ENCODE measurements at places on chromosomes 3 and 15. TPM values are rescaled to one million over a fixed set of nuclear protein-coding genes. Genes with fewer than 3 reads are reported as not detected.

Gene ITGA11
- 1.4 TPM for total RNA-seq

DNA sequence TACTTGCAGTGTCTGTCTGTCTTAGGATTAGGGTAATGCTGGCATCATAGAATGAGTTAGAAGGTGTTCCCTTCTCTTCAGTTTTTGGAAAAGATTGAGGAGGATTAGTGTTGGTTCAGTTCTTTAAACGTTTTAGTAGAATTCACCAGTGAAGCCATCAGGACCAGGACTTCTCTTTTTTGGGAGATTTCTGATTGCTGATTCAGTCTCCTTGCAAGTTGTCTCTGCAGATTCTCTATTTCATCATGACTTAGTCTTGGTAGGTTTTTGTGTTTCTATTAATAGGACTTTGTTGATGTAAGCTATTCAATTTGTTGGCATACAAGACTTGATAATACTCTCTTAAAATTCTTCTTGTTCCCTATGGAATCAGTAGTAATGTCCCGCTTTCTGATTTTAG lies 48.9 kb downstream of the STT3B start:
- DNase-seq, result no peak

DNA sequence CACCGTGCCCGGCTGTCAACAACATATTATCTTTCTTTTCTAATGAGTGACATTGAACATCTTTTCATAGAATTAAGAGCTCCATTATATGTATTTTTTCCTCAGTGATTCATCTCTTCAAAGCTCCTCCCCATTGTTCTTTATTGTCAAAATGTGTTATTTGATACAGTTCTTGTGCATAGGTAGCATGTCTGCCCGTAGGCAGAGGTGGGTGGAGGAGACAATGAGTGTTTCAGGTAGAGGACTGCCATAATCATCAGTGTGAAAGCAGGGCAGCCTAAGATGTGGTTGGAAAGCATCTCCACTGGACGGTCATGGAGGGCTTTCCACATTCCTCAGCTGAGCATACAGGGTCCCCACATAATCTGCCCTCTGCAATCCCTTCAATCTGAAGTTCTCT lies 452.0 kb upstream of the MCTP2 start:
- no peak for DNase-seq

GRCh38 chr3:47899495-47900108 lies 96.7 kb downstream of the DHX30 start:
- no peak for DNase-seq

Gene DGKG
- 0.49 TPM for total RNA-seq

GRCh38 chr15:36401586-36401966 lies 177.8 kb upstream of the CDIN1 start:
- DNase-seq, result no peak

DNA sequence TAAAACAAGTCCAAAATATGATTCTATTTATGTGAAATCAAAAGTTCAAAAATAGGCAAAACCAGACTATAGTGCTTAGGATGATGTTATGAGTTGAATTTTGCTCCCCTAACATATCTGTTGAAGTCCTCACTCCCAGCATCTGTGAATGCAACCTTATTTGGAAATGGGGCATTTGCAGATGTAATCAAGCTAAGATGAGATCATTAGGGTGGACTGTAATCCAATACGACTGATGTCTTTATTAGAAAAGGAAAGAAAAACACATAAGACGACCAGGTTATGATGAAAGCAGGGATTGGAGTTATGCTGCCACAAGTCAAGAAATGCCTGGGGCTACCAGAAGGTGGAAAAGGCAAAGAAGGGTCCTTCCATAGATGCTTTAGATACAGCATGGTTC lies 110.5 kb upstream of the CCDC39 start:
- DNase-seq, result no peak

GRCh38 chr15:49898575-49899283 lies 220.3 kb downstream of the ATP8B4 start:
- DNase-seq, result no peak

DNA sequence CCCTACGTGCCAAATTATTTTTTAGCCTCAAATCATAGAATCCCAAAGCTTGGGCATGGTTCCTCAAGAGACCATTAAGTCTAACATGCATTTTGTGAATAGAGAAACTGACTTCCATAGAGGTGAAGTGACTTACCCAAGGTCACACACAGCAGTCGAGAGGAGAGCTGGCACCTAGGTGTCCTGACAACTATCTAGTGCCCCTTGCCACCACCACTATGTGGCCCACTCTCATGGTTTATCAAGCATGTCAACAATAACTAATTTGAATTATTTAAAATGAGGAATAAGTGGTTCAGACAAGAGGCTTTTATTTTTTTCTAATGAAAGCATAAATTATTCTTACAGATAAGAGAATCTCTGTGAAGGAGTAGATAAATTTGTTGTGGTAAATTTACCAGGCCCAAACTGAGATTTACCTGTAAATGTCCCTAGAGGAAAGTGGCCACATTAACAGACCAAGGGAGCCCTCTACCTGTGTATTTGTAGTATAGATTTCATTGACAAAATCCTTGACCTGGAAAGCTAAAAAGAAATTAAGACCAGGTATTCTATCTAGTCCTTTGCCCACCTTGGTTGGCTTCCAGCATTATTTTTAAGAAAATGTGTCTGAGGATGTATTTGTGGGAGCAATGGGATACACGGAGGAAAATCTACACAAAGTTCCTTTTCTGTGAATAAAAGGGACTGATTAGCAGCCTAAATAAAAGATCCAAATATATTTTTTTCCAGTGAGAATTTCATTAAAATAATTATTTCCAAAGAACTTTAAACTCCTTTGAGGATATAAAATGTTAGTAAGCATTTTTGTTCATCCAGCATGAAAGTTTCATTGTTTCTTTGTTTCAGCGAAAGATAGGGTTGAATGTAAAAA lies 49.1 kb downstream of the IQCH start:
- no peak for DNase-seq

DNA sequence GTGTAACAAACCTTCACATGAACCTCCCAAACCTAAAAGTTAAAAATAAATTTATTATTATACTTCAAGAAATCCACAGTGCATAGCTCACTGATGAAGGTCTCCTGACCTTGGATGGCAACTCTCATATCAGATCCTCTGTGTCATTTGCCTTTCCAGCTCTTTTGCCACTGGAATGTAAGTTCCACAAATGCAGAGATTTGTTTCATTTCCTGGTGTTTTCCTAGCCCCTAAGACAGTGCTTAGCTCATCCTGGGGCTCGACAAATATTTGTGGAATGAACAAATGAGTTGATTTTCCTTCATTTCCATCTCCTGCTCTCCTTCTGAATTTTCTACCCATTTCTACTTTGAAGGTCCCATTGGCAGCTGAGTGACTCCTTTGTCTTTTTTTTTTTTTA lies 56.0 kb downstream of the FRMD4B start:
- DNase-seq, result no peak
